ENCODE measurements at places on chromosomes 3 and 15. TPM values are rescaled to one million over a fixed set of nuclear protein-coding genes. Genes with fewer than 3 reads are reported as not detected.

CHRNA3 gene
- 3.5 TPM for total RNA-seq

KLHL40 gene
- not detected for total RNA-seq

ZNF620 gene
- total RNA-seq = 17.0 TPM

FBXO40 gene
- not detected for total RNA-seq

CCDC80 gene
- 32.1 TPM for total RNA-seq

GHSR gene
- total RNA-seq = not detected

GRCh38 chr3:71625676-71626075 lies 42.1 kb upstream of the FOXP1 start:
- no peaks in the 10 kb centered on the region for H3K4me1 ChIP-seq
- H3K4me3 ChIP-seq = no peak overlapping the region
- H3K27ac ChIP-seq = no peak overlapping the region
- H3K27me3 ChIP-seq = no peaks in the 10 kb centered on the region
- DNase-seq = no peak

DNA sequence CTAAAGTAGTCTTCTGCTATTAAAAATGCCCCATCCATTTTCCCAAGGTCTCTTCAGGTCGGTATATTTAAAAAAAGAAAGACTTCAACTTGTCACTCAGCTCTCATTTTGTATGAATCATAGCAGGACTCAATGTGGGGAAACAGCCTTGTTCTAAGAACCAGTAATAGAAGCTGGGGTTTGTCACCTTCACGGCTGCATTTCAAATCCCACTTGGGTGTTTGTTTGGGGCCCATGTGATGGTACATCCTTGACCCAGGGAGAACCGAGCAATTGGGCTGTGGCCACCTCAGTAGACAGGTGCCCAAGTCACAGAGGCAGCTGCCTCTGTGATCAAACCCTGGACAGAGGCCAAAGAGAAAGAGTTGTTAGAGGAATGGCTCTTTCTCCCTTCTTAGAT lies 70.3 kb upstream of the ARL8B start:
- H3K4me1 ChIP-seq = no peaks in the 10 kb centered on the region
- DNase-seq = no peak
- H3K36me3 ChIP-seq = no peaks in the 10 kb centered on the region
- no peaks in the 10 kb centered on the region for H3K27me3 ChIP-seq

DNA sequence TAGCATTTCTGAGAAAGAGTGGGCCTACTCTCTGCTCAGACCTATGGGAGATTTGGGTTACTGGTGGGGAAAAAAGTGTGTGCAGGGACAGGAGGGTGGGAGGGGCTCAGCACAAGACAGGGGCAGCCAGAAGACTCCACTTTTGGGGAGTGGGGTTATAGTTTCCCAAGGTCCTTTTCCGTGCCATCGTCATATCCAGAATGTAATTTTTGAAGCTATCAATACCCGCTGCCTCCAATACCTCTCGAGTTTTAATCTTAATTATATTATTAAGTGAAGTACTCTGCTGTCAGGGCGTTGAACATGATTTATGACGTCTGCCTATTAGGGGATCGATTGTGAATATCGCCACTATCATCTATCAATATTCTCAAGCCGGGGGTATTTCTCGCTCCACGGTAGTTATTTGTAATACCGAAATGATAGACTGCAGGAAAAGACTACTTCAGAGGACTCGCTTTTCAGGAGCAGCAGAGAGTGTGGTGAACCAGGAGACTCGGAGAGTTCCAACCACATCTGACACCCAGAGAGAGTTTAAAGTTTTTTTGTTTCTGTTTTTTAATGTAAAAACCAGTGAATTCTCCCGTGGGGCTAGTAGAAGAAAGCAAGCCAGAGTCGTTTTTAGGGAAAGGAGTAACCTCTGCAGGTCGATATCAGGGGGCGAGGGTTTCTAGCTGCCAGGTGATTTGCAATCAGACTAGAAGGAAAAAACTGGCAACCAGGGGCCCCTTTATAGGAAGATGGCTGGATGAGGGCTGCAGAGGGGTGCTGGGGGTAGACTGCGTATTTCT lies 20.6 kb downstream of the NR2F2 start:
- DNase-seq = no peak
- H3K4me3 ChIP-seq = peak overlapping the region; percentile 69
- H3K27me3 ChIP-seq = peaks cover 100% of the 10 kb centered on the region
- H3K27ac ChIP-seq = no peak overlapping the region
- H3K4me1 ChIP-seq = no peaks in the 10 kb centered on the region

DNA sequence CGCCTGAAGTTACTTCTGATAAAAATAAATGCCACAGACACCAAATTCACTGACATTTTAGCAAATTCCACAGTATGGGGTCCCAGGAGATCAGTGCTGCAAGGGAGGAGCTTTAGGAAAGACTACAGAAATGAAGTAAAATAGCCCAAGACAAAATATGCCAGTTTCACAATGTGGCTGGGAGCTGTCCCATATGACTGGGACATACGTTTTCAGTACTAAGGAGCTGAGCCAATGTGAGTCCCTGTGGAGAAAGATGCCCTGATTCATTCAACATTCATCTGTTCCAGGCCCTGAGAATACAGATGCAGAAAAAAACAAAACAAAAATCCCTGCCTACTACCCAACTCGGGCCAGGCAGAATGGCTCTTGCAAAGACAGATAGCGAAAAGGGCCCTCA lies 63.4 kb upstream of the FAM174B start:
- H3K27me3 ChIP-seq = no peaks in the 10 kb centered on the region
- peaks cover 5% of the 10 kb centered on the region for H3K4me1 ChIP-seq
- no peaks in the 10 kb centered on the region for H3K36me3 ChIP-seq
- no peak overlapping the region for H3K27ac ChIP-seq
- H3K4me3 ChIP-seq = no peak overlapping the region
- no peak for DNase-seq

GRCh38 chr15:39850436-39850835 lies 67.8 kb upstream of the FSIP1 start:
- H3K27ac ChIP-seq = no peak overlapping the region
- no peak overlapping the region for H3K4me3 ChIP-seq
- DNase-seq = no peak

DNA sequence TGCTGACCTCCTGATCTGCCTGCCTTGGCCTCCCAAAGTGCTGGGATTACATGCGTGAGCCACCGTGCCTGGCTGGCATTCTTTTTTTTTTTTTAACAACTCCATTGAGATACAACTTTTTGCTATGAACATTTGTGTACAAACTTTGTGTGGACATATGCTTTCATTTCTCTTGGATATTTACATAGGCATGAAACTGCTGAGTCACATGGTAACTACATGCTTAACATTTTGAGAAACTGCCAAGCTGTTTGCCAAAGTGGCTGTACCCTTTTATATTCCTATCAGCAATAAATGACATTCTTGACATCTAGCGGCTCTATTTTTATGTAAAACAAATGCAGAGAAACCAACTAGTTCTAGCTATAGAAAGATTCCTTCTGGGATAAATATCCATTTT lies 8.7 kb upstream of the YEATS2 start:
- no peaks in the 10 kb centered on the region for H3K4me1 ChIP-seq
- no peaks in the 10 kb centered on the region for H3K36me3 ChIP-seq
- H3K4me3 ChIP-seq = no peak overlapping the region
- no peaks in the 10 kb centered on the region for H3K27me3 ChIP-seq
- DNase-seq = no peak
- H3K27ac ChIP-seq = no peak overlapping the region

GRCh38 chr3:33875680-33876079 lies 77.2 kb downstream of the PDCD6IP start:
- no peaks in the 10 kb centered on the region for H3K36me3 ChIP-seq
- H3K27me3 ChIP-seq = no peaks in the 10 kb centered on the region
- H3K27ac ChIP-seq = no peak overlapping the region
- peaks cover 3% of the 10 kb centered on the region for H3K4me1 ChIP-seq
- peak; percentile 61 for DNase-seq

GRCh38 chr3:104584682-104585081 lies 782.0 kb upstream of the ALCAM start:
- DNase-seq = no peak
- H3K27me3 ChIP-seq = no peaks in the 10 kb centered on the region

DNA sequence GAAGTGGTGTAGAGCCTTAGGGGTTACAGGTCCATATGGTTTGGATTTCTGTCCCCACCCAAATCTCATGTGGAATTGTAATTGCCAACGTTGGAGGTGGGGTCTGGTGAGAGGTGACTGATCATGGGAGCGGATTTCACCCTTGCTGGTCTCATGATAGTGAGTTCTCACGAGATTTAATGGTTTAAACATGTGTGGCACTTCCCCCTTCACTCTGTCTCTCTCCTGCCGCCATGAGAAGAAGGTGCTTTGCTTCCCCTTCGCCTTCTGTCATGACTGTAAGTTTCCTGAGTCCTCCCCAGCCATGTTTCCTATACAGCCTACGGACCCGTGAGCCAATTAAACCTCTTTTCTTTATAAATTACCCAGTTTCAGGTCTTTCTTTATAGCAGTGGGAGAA lies 43.1 kb upstream of the MFGE8 start:
- no peaks in the 10 kb centered on the region for H3K4me1 ChIP-seq
- no peak overlapping the region for H3K27ac ChIP-seq
- no peak for DNase-seq

- no peaks in the 10 kb centered on the region for H3K36me3 ChIP-seq
- no peaks in the 10 kb centered on the region for H3K27me3 ChIP-seq
- H3K27ac ChIP-seq = no peak overlapping the region
These were observed 54.3 kb downstream of the EBLN2 start for GRCh38 chr3:73115806-73116205.
